ENCODE measurements at places on chromosomes 13 and 19.

DNA sequence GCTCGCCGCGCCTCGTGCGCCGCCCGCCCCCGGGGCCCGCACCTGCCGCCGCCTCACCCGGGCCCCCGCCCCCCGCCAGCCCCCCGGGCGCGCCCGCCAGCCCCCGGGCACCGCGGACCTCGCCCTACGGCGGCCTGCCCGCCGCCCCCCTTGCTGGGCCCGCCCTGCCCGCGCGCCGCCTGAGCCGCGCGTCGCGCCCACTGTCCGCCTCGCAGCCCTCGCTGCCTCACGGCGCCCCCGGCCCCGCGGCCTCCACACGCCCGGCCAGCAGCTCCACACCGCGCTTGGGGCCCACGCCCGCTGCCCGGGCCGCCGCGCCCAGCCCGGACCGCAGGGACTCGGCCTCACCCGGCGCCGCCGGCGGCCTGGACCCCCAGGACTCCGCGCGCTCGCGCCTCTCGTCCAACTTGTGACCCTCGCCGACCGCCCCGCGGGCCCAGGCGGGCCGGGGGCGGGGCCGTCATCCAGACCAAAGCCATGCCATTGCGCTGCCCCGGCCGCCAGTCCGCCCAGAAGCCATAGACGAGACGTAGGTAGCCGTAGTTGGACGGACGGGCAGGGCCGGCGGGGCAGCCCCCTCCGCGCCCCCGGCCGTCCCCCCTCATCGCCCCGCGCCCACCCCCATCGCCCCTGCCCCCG, 17.2 kb downstream of the POLRMT start:
- no peak for DNase-seq

GRCh38 chr19:16527334-16527935, 14.8 kb downstream of the CHERP start:
- no peak for DNase-seq

DNA sequence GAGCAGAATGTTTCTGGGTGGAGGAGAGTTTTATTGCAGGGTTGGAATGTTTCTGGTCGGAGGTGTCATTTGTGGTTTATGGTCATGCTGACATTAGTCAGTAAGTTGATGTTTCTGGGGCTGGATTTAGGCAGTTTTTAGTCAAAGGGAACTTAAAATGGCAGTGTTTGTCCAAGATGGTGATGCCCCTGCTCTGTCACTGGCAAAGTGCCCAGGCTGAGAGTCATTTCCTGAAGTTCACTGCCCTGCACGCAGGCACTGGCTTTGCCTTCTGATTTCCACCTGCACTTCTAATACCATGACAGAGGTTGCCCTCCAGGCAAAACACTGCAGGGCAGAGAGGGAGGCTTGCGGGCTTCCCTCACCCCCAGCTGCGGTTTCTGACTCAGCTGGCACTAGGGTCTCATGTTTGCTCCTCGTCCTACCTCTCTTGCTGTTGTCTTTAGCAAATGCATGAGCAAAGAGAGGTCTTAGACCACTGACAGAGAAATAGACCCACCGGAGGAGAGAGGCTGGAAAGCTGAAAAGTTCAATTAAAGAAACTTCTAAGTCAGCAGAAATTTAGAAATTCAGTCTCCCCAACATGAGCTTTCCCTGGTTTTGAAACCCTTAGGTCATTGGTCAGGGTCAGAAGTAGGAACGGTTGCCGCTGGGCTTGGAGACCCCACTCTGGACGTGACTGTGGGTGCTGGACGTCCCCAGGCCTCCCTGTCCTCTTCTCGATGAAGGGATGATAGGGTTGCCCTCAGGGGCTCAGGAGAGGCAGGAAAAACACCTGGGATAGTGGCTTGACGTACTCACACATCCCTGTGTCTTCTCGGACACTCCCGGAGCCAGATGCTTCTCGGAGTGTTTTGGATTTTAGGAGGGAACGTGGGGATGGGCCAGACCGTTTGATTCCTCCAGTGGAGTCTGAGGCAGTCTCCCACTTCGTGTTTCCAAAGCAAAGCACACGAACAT, 26.3 kb downstream of the TMEM255B start:
- DNase-seq = peak; percentile 67

DNA sequence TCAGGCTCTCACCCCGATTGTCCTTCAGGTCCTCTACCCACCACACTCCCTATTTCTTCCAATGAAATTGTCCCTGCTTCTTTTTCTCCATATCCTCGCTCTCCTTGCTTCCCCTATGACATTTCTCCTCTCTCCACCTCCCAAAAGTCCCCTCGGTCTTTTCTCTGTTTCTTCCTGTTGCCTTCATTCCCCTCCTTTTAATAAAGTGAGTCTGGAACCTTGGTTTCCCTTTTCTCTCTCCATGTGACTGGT, 676 bp upstream of the ZNF574 start:
- DNase-seq = no peak

GRCh38 chr19:4781801-4782200, 9.7 kb upstream of the FEM1A start:
- peak; percentile 28 for DNase-seq

- peak; percentile 68 for DNase-seq
Observed at GRCh38 chr13:39148513-39148961, 110.3 kb downstream of the NHLRC3 start.

- DNase-seq = no peak
Observed at GRCh38 chr19:6693056-6693471, 23.1 kb upstream of the TNFSF14 start.

DNA sequence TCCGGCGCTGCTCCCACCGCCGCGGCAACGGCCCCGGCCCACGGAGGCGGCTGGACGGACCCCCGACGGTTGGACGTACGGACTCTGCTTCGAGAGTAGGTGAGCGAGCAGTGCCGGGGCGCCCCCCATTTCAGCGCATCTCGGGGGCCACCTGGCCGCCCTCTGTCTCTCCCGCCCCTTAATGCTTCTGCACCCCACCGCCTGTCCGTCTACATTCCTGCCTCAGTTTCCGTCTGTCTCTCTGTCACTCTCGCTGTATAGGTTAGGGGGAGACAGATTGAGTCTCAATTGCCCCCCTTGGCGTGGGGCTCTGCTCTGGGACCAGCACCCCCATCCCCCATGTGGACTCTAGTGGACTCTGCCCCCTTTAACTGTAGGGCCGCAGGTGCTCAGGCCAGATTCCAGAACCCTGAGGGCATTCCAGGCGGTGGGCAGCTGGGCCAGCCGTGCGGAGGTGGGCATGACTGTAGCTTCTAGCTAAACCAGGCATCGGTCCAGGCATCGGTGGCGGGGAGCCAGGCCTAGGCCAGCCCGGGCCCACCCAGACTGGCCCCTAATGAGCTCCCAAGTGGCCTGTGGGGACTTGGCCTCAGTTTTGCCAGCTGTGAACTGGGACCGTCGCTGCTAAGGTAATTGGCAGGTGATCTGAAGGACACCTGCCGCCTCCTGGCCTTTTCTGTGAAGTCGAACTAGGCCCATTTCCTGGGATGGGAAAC, 373 bp downstream of the TNFAIP8L1 start:
- DNase-seq = no peak

DNA sequence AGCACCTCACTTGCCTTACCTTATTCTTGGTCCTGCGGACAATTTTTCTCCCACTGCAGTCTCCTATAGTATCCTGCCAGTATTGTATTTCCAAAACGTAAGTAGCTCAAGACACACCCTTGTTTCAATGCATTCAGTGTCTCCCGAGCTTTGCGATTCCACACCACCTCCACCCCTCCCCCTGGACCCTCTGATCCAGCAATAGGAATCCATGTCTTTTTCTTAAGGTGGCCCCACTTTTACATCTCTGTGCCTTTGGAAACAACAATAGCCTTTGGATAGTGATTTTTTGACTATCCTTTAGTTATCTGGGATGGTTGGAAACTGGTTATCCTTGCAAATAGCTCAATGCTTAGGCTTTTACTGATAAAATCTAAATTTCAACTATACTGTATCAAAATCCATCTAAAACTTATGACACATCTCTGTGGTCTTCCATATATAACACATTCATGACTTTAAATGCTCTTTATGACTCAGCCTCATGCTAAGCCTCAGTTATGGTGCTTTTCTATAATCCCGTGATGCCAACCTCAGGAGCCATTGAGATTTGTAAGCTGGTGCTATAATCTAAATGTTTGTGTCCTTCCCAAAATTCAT, 27.1 kb downstream of the FAM216B start:
- no peak for DNase-seq

DNA sequence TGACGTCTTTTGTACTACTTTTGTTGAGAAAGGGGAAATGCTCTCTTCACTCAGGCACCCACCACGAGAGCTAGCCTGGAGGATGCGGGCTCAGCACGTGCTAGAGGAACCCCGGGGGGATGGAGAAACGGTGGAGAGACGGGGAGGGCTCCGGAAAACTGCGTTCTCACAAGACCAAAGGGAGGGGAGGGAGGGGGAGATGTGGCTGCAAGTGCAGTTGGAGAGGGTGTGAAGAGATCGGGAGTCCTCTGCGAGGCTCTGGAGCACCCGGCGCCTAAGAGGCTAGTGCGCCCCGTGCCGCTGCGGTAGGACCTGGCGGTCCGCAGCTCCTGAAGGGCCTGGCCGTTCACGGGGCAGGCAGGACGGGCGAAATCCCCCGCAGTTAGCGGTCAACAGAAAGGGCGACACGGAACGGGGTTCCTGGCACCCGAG, 43.4 kb upstream of the XPO4 start:
- DNase-seq = peak; percentile 18

GRCh38 chr19:861756-862580, 2.5 kb downstream of the CFD start:
- DNase-seq = no peak

DNA sequence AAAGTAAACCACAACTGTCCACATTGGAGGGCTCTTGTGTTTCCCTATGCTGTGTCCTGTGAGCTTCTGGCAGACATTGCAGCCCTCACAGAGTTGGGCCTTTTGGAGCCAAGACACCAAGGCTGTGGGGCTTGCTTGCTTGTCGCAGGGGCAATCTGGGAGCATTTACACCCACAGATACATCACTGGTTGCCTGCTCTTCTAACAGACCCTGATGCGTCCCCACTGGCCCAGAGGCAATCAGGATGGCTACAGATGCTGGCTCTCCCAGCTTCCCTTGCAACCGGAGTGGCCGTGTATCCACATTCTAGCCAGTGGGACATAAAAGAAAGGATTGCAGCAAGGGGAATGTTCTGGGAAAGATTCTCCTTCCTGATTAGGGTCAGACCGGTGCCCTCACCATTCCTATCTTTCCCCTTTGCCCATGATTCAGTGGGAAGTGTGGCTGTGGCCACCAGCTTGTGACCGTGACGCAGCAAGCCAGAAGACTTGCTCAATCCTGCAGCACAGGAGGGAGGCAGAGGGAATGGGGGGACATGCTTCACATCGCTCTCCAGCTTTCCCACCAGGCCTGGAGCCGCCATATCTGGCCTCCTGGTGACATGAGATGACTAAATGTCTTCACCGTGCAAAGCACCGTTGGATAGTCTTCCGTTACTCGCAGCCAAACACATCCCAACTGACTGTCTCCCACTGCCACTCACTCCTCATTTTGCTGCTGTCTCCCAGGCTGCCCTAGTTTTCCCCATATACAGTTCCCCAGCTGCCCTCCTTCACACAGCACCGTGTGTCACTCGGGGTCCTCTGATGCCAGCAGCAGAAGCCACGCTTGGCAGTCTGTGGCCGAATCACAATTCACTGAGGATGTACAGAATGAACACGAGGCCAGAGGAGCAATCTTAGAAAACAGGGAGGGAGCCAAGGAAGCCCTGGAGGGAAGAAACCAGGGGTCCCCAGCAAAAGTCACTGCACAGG, 151.0 kb downstream of the DPF1 start:
- no peak for DNase-seq

- peak; percentile 12 for DNase-seq
Observed at GRCh38 chr13:45748941-45749759, 47.0 kb downstream of the CBY2 start.

DNA sequence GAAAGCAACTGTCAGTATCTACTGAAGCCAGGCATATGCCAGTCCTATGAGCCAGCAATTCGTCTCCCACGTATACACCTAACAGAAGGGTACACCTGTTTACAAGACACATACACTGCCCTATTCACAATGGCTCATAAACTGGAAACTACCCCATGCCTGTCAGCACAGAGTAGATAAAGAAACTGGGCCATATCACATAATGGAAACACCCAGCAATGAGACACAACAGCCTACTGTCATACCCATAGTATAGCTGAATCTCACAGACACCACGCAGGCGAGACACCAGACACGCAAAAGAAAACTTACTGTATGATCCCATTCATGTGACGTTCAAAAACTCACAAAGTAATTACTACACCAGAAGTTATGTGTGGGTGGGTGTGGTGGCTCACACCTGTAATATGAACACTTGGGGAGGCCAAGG, 15.7 kb downstream of the NOSIP start:
- DNase-seq = no peak

DNA sequence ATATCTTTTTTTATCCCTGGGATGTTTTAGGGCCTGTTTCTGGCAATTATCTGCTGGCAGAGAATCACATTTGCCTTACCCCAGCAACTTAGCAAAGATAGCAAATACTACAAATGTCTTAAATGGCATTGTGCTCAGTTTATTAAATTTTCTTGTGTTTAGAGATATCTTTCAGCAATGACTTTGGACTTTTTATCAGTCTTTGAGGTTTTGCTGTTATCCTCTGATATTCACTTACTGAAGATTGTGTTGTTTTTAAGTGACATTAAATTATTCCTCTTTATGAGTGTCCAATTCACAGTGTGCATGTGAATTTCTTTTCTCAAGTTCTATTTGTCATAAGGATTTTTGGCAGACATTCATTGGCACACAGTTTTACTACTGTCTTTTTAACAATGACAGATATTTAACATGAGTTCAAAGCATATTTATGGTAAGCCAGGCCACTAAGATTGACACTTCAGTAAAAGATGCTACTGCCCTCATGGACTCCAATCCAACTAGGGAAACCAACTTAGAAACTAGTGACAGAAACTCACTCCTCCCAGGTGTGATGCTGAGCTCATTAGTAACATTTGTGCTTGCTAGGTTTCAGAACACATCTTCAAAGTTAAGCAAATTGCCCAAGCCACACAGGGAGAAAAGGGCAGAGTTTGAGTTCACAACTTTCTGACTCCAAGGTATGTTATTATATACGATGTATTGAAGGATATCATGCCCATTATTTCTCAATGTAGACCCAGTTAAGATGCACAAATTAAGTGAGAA, 481.9 kb downstream of the GPC6 start:
- no peak for DNase-seq

GRCh38 chr19:12628040-12629022, 17.6 kb downstream of the ZNF791 start:
- DNase-seq = peak; percentile 36

DNA sequence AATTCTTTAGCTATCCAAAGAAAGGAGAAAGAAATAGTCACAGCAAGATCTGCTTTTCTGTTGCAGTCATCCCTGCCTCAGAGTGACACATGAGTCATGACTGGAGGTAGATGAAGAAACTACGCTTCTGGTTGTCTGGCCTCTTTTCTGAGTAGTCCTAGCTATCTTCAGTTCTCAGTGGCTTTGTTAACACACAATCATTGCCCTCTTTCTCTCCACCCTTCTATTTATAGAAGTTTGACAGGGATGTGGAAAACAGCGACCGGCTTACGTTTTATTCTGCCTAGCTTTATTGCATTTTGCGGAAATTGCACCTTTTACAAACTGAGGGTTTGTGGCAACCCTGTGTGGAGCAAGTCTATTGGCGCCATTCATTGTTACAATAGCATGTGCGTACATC, 26.7 kb downstream of the SPATA13 start:
- peak; percentile 45 for DNase-seq

GRCh38 chr13:44437356-44438233, 64.0 kb downstream of the SERP2 start:
- peak; percentile 66 for DNase-seq

- DNase-seq = peak; percentile 0
Observed at GRCh38 chr13:35349673-35350278, 126.7 kb downstream of the MAB21L1 start.

All from fibroblast of villous mesenchyme (primary cell).